ENCODE measurements at places on chromosomes 1 and 21. TPM values are rescaled to one million over a fixed set of nuclear protein-coding genes. Genes with fewer than 3 reads are reported as not detected.

GRCh38 chr1:67019600-67020136, 34.3 kb downstream of the SLC35D1 start:
- DNase-seq = peak; percentile 81

DNA sequence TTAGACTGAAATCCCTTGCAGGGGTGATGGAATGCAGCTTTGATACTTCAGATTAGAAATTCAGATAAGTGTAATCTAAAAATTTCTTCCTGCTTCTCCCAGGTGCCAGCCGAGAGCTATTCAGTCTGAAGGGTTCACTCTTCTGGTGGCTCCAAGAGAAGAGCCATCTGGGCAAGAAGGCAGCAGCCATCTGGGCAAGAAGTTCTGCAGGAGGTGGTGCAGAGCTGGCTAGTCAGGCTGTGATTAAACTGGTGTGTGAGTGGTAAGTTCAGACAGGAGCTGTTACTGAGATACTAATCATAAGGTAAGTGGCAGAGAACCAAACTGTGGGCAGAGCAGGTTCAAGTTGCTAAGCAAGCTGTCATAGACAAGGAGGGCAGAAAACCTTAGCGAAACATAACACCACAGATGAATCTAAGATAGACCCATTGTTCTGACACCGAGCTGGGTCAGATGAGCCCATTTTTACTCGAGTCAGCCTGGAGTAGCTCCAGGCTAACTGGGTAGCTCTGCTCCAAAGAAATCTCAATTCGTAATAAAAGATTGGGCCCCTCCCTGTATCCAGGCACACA, 14.4 kb upstream of the TP53BP2 start:
- no peak for DNase-seq

DNA sequence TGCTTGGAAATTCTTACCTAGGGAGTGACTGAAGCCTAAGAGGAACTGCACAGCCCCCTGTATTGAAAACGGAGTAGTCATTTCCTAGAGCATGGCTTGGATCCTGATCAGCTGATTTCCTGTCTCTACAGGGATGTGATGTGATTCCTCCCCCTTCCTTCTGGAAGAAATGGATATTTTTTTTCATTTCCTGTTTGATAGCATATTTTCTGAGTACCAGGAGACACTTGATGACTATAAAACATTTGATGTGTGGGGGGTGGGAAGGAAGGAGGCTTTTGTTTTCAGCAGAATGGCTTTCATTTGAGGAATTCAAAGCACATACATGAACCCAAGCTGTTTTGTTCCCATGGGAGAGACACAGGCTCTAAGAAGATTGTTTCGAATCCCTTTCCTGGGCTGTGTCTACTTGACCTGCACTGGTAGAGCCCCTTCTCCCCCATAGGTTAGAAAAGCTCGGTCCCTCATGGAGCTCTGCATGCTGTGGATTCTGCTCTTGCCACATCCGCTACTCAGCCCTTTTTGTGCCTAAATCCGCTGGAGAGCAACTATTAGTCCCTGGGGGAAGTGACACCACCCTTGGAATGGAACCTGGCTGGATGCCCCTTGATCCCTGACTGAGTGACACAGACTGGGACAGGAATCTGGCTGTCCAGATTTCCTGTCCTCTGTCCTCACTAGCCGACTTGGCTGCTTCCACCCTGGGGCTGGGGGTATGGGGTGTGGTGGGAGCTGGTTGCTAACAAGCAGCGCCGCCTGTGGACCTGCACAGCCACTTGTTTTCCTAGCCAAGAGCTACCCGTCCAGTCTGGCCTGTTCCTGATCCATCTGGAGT, 71.8 kb upstream of the MACF1 start:
- DNase-seq = peak; percentile 57

DNA sequence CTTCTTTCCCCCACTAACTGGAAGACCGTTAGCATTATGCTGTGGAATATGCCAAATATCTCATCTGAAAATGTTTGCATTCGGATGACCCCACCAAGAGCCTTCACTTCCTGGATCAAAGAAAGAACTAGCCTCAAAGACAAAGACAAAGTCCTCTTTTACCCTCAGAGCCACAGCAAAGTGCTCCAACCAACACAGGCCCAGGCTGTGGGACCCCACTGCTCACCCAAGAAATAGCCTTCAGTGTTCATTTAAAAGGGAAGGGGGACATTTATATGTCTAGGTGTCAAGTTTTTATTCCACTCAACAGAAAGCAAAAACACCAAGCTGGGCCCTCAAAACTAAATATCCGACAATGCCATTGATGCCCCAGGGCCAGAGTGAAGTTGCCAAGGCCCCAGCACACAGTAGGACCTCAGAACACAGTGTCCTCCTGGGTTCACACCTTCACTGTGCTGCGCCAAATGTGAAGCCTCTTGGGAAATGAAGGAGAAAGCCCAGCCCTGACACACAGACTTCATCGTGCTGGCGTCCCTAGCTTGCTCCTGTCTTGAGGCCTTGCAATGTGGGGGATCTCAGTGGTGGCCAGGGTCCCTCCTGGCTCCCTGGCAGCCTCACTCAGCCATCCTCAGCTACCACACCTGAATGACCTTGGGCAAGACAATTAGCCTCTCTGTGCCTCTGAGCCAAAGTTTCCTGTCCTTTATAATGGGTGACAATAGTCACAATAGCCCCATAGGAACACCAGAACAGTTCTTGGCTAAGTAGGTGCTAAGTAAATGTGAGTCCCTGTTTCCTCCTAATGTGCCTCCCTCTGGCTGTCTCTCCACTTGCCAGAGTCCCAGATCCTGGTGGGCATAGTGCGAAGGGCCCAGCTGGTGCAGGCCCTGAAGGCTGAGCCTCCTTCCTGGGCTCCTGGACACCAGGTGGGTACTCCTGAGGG, 11.3 kb downstream of the CLCNKB start:
- DNase-seq = no peak

DNA sequence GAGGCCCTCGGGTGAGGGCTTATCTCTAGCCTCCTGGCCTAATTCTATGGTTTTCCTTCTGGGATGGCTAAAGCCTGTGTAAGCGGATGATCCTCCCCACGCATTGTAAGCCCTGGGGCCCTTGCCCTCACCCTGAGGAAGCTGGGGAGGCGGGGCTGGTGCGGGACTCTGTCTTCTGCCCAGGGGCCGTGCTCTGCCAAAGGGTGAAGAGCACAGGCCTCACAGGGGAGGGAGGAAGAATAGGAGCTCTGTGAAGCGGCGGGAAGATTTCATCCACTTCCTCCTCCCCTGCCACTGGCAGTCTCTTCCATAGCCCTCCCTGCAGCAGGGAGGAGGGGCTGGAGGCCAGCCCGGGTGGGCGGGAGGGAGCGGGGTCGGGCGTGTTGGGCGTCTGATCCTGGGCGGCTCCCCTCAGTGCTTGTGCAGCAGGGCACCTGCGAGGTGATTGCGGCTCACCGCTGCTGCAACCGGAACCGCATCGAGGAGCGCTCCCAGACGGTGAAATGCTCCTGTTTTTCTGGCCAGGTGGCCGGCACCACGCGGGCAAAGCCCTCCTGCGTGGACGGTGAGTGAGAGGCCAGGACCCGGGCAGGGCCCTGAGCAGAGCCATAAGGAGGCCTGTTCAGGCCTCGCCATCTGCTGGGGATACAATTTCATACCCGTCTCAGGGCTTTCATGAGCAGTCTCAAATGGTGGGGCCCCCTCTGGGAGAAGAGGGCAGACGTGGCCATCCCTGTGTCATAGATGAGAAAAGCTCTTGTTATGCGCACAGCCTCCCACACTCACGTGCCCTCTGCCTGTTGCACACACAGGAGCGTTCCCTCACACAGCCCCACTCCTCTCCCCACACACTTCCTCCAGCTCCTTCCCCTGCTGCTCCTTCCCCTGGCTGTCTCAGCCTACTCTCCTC, 7.7 kb upstream of the PPM1J start:
- peak; percentile 77 for DNase-seq

GRCh38 chr1:180255536-180256340, 25.7 kb downstream of the LHX4 start:
- no peak for DNase-seq

- DNase-seq = no peak
These were observed 3.4 kb downstream of the HCRTR1 start for GRCh38 chr1:31620631-31621497.

The OLFML2B gene
- 0.56 TPM for total RNA-seq

The SLC16A4 gene
- total RNA-seq = 73.0 TPM

DNA sequence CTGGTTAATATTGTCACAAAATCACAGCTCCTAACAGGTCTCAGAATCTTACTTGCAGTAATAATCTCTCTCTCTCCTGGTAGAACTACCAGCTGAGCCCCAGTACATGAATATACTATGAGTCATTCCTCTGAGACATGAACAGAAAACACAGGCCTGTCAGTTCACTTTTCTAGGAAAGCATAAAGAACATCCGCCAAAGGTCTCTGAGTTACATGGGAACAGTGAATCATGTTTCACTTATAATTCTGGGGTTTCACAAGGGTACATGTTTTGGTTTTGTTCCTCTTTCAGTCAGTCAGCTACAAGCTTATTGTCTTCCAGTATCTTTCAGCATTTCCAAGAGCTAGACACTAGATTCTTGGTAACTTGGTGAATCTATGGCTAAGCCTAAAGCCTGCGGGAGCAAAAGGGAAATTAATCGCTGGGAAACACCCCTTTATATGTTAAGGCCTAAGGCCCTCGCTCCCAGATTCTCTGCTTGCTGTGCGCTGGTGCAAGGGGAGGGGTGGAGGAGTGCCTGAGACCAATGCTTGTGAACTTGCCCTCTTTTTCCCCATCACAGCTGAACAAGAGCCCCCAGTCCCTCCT, 31.7 kb downstream of the IFNGR2 start:
- peak; percentile 96 for DNase-seq

DNA sequence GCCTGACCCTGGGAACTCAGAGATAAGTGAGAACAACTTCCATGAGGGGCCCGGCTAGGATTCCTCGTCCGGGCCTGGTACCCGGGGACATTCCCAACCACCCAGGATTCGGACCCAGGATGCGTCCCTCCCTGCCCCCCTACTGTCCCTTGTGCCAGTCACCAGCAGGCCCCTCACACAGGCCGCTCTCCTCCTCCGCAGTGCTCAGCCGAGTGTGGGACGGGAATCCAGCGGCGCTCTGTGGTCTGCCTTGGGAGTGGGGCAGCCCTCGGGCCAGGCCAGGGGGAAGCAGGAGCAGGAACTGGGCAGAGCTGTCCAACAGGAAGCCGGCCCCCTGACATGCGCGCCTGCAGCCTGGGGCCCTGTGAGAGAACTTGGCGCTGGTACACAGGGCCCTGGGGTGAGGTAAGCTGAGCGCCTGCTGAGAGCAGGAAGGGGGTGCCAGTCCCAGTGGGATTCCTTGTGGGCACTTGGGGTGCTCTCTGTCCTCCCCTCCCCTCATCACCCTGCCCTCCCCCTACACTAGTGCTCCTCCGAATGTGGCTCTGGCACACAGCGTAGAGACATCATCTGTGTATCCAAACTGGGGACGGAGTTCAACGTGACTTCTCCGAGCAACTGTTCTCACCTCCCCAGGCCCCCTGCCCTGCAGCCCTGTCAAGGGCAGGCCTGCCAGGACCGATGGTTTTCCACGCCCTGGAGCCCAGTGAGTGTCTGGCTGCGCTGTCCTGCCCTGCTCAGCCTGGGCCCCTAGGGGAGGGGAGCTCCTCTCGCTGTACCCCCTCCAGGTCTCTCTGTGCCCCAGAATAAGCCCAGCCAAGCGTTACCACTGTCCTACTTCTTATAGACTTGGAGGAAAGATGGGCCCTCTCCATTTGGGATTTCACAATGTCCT, 9.8 kb downstream of the ADAMTSL4 start:
- DNase-seq = no peak

The SH2D5 gene
- total RNA-seq = 7.2 TPM

DNA sequence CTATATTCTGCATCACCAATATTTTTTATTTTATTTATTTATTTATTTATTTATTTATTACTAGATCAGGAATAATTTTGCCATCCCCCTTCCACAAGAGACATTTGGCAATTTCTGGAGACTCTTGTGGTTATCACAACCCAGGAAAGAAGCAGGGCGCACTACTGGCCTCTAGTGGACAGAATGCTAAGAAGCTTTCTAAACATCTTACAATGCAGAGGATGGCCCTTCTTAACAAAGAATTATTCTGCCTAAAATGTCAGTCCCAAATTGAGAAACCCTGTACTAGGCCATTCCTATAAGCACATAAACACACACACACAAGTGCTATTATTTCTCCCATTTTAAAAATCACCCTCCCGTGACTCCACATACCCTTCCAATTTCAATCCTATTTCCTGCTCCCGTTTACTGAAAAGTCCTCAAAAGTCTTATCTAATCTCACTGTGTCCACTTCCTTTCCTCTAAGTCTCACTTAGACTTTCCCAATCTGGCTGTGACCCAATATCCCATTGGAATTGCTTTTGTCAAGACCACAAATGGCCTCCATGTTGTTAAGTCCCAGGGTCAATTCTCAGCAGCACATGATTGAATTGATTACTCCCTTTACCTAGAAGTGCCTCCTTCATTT, 43.7 kb upstream of the RNF11 start:
- peak; percentile 80 for DNase-seq

The ADAMTS5 gene
- total RNA-seq = 1.1 TPM

DNA sequence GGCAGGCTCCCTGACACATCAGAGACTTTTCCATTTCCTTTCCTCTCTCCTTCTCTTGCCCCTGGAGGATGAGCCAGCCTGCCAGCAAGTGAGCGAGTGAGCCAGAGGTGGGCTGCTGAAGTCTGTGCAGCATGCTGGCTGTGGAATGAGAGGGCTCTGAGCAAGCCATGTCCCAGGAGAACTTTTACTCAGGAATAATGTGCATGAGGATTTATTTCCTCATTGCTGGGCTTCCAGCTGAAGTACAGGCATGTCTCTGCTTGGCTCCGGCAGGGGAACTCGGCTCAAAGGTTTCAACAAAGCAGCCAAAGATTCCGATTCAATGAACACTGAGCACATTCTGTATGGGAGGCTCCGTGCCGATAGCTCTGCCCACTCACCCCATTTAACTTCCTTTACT, 43.7 kb downstream of the UBIAD1 start:
- no peak for DNase-seq

The IGSF9 gene
- total RNA-seq = not detected

DNA sequence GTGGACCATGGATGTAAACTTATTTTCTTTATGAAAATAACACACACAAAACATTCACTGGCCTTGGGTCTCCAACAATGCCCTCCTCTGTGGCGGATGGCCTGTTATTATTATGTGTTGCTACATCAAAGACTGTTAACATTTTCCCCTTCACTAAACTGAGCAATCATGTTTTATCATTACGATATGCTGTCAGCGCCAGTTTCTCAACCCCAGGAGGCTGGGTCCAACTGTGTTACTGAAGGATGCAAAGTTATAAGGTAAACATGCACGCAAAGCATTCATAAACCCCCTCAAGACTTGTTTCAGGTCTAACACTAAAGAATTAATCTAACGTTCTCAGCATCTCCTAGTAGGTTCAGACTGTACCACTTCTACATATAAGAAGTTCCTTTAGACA, 6.0 kb upstream of the DUSP10 start:
- DNase-seq = no peak

The PEAR1 gene
- total RNA-seq = 2.0 TPM

Measured in IMR-90 (cell line).